ENCODE measurements at places on chromosomes 1 and 21.

DNA sequence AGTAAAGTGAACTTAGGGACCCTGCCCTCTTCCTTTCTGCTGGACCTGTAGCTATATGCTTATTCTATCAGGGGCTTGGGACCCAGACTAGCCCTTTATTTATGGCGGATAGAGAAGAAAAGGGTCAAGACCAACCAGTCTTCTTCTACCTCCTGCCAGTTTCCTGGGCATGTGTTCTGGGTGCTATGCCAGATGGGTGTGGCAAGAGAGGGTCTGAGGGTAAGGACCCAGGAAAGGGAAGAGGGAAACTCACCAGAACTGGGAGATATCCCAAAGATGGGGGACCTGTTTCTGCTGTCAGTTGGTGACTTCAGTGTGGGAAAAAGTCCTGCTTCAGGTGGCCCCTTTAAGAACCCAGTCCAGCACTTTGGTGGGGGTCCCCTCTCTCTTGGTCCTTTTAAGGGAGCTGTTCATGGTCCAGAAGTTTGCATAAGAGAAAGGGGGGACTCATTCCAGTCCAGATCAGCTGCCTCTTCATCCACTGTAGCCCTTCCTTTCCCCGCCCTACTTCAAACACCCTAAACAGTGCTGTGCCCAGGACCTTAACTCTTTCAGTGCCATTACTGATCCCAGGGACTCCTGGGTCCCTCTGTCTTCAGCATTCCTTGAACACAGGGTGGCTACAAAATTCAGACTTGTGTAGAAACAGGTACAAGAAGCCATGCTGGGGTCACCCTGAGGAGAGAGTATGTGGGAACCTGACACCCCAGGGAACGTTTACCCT lies 18.4 kb downstream of the SSR2 start:
- no peak for DNase-seq

- DNase-seq, result no peak
These were observed 74.8 kb upstream of the TINAGL1 start for GRCh38 chr1:31501505-31501904.

DNA sequence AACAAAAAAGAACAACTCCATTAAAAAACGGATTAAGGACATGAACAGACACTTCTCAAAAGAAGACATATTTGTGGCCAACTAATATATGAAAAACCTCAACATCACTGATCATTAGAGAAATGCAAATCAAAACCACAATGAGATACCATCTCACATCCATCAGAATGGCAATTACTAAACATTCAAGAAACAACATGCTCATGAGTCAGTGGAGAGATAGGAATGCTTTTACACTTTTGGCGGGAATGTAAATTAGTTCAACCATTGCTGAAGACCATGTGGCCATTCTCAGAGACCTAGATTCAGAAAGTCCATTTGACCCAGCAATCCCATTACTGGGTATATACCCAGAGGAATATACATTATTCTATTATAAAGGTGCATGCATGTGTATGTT lies 1442.6 kb upstream of the B3GALT2 start:
- DNase-seq, result no peak

DNA sequence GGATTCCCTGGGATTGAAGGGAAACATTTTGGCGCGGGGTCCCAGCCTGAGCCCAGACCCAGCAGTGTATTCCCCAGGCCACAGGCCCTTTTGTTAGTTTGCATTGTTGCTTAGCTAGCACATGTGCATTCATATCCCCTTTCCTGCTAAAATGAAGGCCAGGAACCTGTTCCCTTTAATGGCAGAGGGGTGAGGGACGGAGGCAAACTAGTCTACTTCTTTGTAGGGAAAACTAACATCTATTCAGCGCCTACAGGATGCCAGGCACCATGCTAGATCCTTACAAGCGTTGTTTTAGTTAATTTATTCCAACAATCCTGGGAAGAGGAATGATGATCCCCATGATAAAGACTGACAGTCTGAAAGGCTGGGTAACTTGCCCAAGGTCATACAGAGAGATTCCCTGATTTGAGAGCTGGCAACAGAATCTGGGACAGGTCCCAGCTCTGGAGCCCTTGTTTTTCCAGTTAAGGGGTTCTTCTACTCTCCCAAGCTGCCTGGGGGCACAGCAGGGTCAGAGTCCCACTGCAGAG lies 595 bp upstream of the E2F2 start:
- peak; percentile 81 for DNase-seq

- peak; percentile 30 for DNase-seq
These were observed 548 bp downstream of the B3GALT5 start for GRCh38 chr21:39613041-39613934.
